RWPE2 (cell line): ENCODE measurements at places on chromosomes 3 and 15.

DNA sequence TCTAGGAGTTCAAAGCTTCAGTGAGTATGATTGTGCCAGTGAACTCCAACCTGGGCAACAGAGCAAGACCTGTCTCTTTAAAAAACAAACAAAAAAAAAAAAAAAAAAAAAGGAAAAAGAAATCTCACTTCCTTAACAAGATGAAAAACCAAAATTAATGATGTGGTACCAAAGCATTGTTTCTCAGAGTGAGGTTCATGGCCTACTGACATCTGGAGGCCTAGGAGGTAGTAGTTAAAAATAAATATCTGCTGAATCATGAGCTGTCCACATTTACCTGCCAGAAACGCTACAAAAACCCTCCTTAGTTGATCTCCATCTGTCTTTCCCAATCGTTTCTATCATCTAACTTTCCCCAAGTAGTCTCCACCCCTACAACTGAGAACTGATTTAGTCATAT lies 51.2 kb downstream of the EPHA6 start:
- DNase-seq, result no peak

- no peak for DNase-seq
These were observed 13.3 kb upstream of the SOX2 start for GRCh38 chr3:181698263-181698954.

GRCh38 chr15:23035964-23036566 lies 3.3 kb downstream of the TUBGCP5 start:
- peak; percentile 56 for DNase-seq

DNA sequence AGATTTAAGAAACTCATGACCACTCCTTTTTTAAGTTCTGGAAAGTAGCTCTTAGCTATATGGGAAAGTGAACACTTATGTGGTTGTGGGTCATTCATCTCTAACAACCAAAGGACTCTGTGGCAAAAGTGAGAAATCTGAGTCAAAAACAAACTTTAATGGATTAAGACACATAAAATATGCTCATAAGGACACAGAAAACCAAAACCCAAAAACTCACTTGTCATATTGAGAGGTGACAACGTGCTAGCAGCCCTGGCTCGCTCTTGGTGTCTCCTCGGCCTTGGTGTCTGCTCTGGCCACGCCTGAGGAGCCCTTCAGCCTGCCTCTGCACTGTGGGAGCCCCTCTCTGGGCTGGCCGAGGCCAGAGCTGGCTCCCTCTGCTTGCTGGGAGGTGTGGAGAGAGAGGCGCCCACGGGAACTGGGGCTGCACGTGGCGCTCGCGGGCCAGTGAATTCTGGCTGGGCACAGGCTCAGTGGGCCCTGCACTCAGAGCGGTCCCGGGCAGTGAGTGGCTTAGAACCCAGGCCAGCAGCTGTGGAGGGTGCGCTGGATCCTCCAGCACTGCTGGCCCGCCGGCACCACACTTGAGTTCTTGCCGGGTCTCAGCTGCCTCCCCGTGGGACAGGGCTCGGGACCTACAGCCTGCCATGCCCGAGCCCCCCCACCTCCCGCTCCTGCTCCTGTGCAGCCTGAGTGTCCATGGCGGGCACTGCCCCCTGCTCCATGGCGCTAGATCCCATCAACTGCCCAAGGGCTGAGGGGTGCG lies 30.3 kb upstream of the SKIL start:
- no peak for DNase-seq

GRCh38 chr15:63054985-63055384 lies 12.4 kb downstream of the TPM1 start:
- DNase-seq, result no peak

DNA sequence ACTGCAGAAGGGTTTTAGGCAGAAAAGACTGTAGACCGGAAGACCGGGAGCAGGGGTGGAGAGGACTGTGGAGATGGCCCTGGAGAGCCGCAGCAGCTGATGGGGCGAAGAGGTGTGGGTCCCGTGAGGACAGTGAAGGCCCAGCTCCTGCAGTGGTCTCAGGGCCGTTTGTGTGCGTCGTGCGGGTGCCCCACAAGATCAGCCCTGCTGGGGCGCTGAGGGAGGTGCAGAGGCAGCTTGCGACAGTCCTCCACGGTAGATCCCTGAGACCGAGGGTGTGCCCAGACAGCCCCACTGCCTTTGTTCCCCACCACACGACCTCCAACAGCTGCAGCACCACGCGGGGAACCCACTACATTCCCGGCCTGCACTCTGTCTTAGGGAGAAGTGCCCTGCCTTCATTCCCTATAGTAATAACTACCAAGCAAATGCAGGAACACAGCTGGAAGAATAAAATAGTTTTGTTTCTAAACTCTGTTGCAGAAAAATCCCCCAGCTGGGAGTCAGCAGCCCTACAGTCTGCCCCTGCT lies 19.0 kb upstream of the CRABP1 start:
- no peak for DNase-seq

GRCh38 chr3:73492186-73492585 lies 132.6 kb downstream of the PDZRN3 start:
- no peak for DNase-seq

GRCh38 chr3:183710231-183710630 lies 12.6 kb downstream of the YEATS2 start:
- no peak for DNase-seq

- DNase-seq, result no peak
These were observed 128.2 kb upstream of the PLXNA1 start for GRCh38 chr3:126854666-126855065.

- peak; percentile 92 for DNase-seq
These were observed 81.5 kb downstream of the SMAD3 start for GRCh38 chr15:67146875-67147381.

GRCh38 chr15:96072821-96073220 lies 257.7 kb upstream of the NR2F2 start:
- DNase-seq, result no peak

DNA sequence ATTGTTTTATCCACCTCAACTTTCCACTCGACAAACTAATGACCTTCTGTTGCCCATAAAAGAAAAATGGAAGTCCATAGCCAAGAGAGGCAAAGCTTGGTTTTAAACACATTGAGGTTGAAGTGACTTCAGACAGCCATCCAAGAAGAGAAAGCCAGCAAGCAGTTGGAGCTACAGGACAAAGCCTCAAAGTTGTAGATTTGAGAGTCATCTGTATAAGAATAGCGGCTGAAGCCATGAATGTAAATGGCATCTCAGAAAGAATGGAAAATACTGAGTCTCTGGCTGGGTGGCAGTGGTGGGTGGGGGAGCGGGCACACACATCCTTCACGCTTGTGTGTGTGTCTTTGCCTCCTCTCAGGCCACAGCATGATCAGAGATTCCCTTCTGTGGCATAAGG lies 124.1 kb upstream of the CHRM5 start:
- no peak for DNase-seq

DNA sequence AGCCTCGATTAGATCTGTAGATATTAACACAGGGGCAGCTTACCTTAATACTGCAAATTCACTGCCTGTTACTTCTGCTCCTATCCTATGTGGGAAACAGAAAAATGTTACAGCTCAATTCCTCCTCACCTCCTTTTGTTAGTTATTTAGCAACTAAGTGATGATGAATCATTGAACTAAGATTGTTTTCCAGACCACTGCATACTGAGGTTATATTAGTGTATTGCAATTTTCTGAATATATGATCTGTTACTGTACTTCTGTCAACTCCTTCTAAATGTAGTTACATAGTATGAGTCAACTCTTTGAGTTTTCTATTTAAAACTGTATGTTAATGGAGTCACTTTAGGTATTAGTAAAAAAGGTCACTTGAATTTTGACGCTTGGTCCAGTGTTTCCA lies 331.5 kb upstream of the SLCO3A1 start:
- DNase-seq, result no peak

GRCh38 chr15:29196290-29196689 lies 73.3 kb downstream of the NSMCE3 start:
- no peak for DNase-seq

GRCh38 chr3:152480282-152480953 lies 211.7 kb downstream of the MBNL1 start:
- DNase-seq, result no peak

GRCh38 chr15:80275961-80276360 lies 23.9 kb upstream of the CTXND1 start:
- DNase-seq, result no peak

- no peak for DNase-seq
These were observed 18.7 kb downstream of the TMEM43 start for GRCh38 chr3:14143271-14144225.

- DNase-seq, result no peak
These were observed 66.0 kb downstream of the PDZRN3 start for GRCh38 chr3:73558727-73559075.

DNA sequence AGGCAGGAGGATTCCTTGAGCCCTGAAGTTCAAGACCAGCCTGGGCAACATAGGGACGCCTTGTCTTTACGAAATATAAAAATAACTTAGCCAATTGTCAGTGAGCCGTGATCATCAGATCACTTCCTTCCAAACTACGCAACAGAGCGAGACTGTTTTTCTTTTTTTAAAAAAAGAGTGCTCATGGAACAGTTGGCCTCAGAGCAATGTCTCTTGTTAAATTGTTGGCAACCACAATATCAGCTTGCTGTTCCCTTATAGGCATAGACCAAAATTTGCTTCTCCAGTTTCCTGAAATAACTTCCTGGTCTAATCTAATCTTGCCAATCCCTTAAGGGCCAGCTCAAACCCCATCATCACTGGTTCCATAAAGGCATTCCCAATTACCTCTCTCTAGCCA lies 93.3 kb upstream of the SLC4A7 start:
- no peak for DNase-seq

GRCh38 chr3:162626172-162626571 lies 1129.6 kb downstream of the OTOL1 start:
- no peak for DNase-seq

- no peak for DNase-seq
These were observed 86.1 kb downstream of the GALK2 start for GRCh38 chr15:49255966-49256759.

DNA sequence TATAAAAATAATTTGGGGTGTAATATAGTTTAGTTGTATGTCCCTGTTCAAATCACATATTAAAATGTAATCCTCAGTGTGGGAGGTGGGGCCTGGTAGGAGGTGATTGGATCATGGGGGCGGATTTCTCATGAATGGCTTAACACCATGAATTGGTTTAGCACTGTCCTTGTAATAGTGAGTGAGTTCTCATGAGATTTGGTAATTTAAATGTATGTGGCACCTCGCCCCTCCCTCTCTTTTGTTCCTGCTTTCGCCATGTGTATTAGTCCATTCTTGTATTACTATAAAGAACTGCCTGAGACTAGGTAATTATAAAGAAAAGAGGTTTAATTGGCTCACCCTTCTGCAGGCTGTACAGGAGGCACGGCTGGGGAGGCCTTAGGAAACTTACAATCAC lies 83.9 kb downstream of the ANXA2 start:
- no peak for DNase-seq

DNA sequence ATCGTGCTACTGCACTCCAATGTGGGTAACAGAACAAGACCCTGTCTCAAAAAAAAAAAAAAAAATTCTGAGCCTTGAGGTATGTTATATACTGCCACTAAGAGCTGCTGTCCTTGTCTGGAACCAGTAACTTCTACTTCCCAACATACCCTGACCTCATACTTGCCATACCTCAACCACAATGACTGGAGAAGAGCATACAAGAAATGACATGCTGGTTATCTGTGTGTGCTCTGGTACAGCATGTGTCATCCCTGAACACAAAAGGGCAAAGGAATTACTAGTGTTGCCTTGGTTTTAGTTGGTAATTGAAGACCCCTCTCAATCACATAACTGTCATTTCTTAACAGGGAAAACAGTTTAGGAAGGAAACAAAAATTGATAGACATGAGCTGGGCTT lies 54.5 kb downstream of the MRPS25 start:
- no peak for DNase-seq

GRCh38 chr3:178226094-178226493 lies 310.1 kb upstream of the KCNMB2 start:
- DNase-seq, result no peak

- DNase-seq, result no peak
These were observed 84.7 kb downstream of the SEC22A start for GRCh38 chr3:123286308-123287023.

- DNase-seq, result no peak
These were observed 23.8 kb downstream of the NTRK3 start for GRCh38 chr15:88232771-88233201.

- no peak for DNase-seq
These were observed 89.3 kb downstream of the FOXP1 start for GRCh38 chr3:71494212-71494611.

DNA sequence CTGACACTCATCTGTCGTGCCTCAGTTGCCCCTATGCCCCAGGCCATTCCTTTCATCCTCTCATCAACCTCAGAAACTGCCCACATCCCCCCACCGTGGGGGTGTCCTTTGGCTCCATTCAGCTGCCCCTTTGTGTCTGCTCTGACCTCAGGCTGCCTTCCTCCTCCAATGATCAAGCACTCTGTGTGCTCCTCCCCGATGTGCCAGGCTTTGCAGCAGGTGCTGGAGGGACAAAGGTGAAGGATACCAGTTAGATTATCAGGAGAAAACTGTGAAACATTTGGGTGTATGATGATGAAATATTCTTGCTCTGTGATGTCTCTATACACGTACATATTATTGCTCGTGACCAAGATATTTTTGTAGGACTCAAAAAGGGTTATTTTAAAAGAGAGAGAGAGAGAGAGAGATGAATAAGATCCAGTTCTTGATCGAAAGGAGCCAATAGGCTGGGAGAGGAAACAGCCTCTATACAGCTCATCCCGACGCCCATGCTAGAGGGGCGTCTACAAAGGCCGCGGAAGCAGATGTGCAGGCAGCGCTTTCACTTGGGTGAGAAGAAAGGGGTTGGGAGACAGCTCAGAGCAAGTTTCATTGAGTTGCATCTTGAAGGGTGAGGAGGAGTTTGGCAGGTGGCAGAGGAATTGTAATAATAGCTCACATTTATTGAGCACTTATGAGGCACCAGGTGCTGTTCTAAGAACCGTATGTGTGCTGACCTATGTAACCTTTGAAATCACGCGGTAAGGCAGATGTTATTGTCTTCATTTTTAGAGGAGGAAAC lies 28.3 kb upstream of the ADCY5 start:
- no peak for DNase-seq

DNA sequence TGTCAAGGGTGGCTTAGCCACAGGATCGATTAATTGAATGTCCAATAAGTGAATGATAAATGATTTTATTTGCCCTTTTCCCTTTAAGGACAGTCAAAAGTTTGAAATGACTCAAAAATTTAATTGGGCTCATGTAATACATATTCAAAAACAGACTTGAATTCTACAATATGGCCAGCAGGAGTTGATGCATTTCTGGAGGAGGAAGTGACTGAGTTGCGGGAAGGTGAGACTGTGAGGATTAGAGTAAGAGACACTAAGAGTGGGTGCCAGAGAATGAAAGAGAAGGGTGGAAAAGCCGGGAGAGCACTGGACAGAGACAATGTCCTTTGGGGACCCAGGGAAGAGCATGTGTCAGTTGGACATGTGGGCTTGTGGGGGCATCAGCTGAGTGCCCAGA lies 83.3 kb downstream of the MCTP2 start:
- no peak for DNase-seq
